ENCODE measurements at places on chromosomes 16 and 17. TPM values are rescaled to one million over a fixed set of nuclear protein-coding genes. Genes with fewer than 3 reads are reported as not detected.

CCL8 gene
- total RNA-seq: not detected

KRT25 gene
- not detected for total RNA-seq

KRTAP4-9 gene
- total RNA-seq: not detected

CLEC10A gene
- total RNA-seq: 0.14 TPM

KRTAP2-2 gene
- not detected for total RNA-seq

ITGAD gene
- total RNA-seq: not detected

CCDC154 gene
- total RNA-seq: 0.13 TPM

TBC1D3L gene
- total RNA-seq: 1.2 TPM

CA5A gene
- total RNA-seq: not detected

CBX2 gene
- total RNA-seq: 9.5 TPM

NHERF2 gene
- total RNA-seq: 76.2 TPM

TSNAXIP1 gene
- 0.20 TPM for total RNA-seq

ZBTB4 gene
- 10.8 TPM for total RNA-seq

FGF11 gene
- 0.42 TPM for total RNA-seq

CHST5 gene
- not detected for total RNA-seq

MYH11 gene
- total RNA-seq: not detected

KRTAP16-1 gene
- not detected for total RNA-seq

CCDC200 gene
- total RNA-seq: not detected

ESRP2 gene
- total RNA-seq: 0.25 TPM

SLC6A2 gene
- not detected for total RNA-seq

GCGR gene
- total RNA-seq: not detected

GNG13 gene
- not detected for total RNA-seq

DBNDD1 gene
- 14.0 TPM for total RNA-seq

CCDC102A gene
- 9.4 TPM for total RNA-seq

VPS25 gene
- 39.0 TPM for total RNA-seq

ANKRD40CL gene
- not detected for total RNA-seq

NTN1 gene
- under 0.01 TPM for total RNA-seq

ABCA9 gene
- 13.9 TPM for total RNA-seq

GPR179 gene
- total RNA-seq: not detected

HEATR9 gene
- not detected for total RNA-seq

SOST gene
- not detected for total RNA-seq

TMIGD1 gene
- not detected for total RNA-seq

KRT17 gene
- 3.8 TPM for total RNA-seq

DVL2 gene
- 35.2 TPM for total RNA-seq

TMEM106A gene
- total RNA-seq: 2.7 TPM

ERN2 gene
- not detected for total RNA-seq

CPNE2 gene
- total RNA-seq: 73.7 TPM
